Effector CD8-positive, alpha-beta T cell (primary cell): ENCODE measurements at places on chromosomes 2 and 18.

GRCh38 chr2:181573140-181573736 lies 83.7 kb downstream of the CERKL start:
- DNase-seq, result no peak

DNA sequence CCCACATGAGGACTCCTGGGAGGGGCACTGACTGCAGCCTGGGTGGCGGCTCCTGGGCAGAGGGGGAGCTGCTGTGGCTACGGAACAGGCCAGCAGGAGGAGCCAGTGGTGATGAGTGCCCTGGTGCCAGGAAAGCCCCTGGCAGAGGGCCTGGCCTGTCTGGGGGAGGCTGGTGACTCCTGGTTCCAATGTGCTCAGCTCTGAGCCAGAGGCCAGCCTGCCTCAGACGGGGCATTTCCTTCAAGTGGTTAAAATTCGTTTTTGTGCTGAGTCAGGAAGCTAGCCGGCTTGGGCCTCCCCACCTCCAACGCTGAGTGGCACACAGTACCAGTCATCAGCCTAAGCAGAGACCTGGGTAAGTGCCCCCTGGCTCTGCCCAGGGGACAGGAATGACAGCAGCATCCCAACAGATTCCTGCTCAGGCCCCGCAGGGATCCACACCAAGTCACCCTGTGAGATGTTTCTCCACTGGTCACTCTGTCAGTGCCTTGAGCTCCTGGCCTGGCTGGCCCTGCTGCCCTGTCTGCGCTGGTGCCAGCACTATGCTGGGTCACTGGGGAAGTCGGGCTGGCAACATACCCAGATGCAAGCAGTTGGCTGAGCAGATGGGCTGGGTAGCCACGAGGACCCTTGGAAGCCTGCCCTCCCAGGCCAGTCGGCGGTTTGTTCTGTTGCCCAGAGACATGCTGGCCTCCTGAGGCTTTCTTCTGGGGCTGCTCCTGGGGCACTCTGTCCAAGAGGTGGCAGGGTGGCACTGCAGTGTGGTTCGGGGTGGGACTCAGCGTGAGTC lies 7.1 kb upstream of the KLF11 start:
- DNase-seq, result peak; percentile 15

- no peak for DNase-seq
These were observed 93.1 kb downstream of the ZFP36L2 start for GRCh38 chr2:43133336-43133707.

GRCh38 chr2:9768388-9768787 lies 74.9 kb upstream of the TAF1B start:
- no peak for DNase-seq

GRCh38 chr2:96153291-96153713 lies 8.1 kb upstream of the DUSP2 start:
- DNase-seq, result no peak

- DNase-seq, result no peak
These were observed 75.6 kb upstream of the KCNH7 start for GRCh38 chr2:162914161-162914560.

DNA sequence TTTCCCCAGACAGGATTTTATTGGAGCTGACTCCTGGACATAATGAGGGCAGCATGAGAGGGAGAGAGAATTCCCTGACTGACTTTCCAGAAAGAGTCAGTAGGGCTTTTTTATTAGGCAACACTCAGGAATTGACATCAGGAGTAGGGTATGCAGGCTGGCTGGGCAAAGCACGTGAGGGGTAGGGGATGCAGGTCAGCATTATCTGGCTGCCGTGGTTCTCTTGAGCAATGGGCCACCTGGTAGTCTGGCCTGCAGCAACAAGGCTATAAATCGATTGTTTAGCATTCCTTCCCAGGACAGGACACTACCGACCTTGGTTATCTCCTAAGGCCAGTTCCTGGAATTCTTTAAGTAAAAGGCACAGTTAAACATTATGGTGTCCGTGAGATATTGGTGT lies 160.8 kb upstream of the AGAP1 start:
- DNase-seq, result no peak

GRCh38 chr2:171210864-171211431 lies 50.3 kb upstream of the TLK1 start:
- no peak for DNase-seq
